ENCODE measurements at places on chromosomes 3 and 15.

GRCh38 chr3:180973543-180973942 is 16.0 kb downstream of the DNAJC19 start:
- no peak for DNase-seq

DNA sequence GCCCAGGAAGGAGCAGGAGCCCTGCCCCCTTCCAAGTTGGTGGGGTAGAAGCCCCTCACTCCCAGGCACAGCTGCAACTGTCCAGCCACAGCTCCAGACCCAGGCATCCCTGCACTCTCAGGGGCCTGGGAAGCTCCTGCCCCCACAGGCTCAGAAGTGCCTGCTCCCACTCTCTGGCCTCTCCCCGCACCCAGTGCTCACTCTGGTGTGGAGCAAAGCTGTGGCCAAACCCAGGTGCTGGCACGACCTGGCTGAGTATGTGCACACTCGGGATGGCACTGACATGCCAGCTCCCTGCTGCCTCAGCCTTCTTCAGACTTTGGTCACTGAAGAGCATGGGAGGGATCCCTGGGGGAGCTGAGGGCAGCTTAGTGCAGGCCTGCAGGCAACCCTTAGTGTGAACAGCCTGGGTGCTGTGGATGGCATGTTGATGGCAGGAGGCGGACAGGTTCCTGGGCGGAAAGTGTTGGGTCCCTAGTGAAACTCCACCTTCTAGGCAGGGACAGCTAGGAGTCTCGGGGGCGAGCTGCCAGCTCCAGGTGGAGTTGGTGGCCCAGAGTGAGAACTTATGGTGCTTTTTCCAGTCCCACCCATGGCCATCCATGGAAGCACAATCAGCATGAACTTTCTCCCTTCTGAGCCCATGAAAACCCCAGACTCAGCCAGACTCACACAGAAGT is 489.2 kb upstream of the ROBO2 start:
- DNase-seq = no peak

- DNase-seq = no peak
Observed at GRCh38 chr3:129769616-129770015, 123.9 kb downstream of the TMCC1 start.

DNA sequence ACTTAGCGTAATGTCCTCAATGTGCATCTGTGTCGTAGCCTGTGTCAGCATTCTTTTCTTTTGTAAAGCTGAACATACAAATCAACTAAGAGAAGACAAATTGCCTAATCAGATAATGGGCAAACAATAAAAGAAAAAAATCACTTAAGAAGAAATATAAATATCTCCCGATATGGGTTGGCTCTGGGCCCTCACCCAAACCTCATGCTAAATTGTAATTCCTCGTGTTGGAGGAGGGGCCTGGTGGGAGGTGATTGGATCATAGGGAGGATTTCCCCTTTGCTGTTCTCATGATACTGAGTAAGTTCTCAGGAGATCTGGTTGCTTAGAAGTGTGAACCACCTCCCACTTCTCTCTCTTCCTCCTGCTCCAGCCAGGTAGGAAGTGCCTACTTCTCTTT is 285.0 kb upstream of the LYSMD4 start:
- DNase-seq = no peak

DNA sequence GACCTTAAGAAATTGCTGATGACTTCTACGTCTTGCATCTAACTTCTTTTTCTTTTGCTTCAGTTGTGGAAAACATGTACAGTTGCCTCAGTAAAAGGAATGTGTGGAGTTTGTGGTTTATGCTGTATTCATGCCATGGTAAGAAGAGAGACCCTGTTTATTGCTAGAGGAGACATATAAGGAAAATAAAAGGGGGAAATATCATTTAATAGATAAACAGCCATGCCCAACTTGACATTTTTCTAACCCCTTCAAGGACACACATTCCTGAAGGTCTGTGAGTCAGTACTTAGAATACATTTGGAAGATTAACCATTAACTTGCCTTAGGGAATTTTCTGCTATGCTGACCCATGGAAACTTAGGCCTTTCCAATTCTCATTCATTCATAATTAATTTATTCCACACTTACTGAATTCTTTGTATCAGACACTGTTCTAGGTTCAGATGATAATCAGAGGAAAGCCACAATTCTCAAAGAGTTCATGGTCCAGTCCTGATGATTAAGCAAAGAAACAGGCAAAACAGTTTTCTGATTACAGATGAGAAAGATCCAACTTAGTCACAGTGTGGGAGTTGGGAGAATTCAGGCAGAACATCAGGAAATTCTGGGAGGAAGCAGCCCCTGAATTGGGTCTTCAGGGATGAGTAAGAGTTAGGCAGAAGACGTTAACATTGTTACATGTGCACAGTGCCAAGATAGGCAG is 329.8 kb upstream of the RASGRP1 start:
- DNase-seq = no peak

DNA sequence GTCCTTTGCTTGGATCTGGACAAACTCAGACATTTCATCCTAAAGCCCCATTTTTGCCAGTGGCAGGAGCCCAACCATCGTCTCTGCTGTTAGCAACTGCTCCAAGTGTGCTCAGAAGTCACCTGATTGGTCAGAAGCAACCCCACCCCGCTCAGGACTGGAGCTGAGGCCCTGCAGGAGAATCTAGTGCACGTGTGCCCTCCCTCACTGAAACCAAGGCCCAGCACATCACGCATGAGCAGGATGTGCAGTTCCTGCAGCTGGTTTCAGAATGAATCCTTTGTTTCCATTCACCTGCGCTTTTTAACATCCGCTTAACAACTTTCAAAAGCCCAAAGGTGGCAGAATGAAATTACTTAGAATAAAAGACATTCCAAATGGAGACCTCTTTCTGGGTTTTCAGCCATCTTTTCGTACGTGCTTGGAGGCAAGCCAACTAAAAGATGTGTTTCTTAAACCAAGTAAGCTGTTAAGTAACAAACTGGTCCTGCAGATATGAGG is 81.2 kb downstream of the SRGAP3 start:
- no peak for DNase-seq

- no peak for DNase-seq
Observed at GRCh38 chr3:6168256-6168655, 692.7 kb upstream of the GRM7 start.

- no peak for DNase-seq
Observed at GRCh38 chr15:27126449-27126848, 155.5 kb downstream of the GABRG3 start.

DNA sequence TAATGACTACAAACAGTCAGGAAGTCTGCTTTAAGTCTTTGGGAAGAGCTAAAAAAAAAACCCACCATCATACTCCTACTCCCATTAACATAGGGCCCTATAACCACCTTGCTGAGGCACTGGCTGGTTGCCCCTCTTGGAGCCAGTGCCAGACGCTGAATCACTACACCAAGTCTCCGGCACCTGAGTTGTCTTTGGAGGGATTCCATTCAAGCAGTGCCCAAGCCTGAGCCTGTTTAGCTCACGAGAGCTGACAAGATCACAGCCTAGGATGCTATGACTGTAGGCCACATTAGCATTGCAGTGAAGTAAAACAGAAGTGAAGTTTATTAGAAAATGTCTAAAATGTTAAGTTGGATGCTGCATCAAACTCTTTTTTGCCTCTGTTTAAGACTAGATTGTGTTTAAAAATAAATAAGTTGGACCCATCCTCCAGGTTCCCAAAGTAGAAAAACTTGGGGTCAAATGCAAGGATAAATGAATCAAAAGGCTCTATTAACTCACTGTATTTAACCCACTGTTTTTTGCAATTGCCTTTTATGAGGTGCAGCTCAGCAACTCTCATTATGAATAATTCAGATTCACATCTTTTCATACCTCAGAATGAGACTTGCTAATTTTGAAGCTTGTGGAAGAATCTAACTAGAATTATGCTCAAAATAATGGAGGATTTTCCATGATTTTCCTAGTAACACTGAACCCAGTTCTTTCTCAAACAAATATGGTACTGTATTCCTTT is 461.9 kb downstream of the FOXP1 start:
- DNase-seq = no peak

GRCh38 chr15:95210436-95210981 is 979.1 kb downstream of the MCTP2 start:
- DNase-seq = no peak

GRCh38 chr3:194178669-194179068 is 42.7 kb downstream of the HES1 start:
- no peak for DNase-seq

GRCh38 chr3:191136347-191136746 is 62.7 kb upstream of the OSTN start:
- DNase-seq = peak; percentile 16

GRCh38 chr3:107662124-107662507 is 139.4 kb downstream of the BBX start:
- DNase-seq = no peak

- DNase-seq = no peak
Observed at GRCh38 chr3:107756649-107757048, 233.9 kb downstream of the BBX start.

GRCh38 chr3:4139462-4140140 is 163.6 kb upstream of the SETMAR start:
- no peak for DNase-seq

- DNase-seq = peak; percentile 26
Observed at GRCh38 chr3:278300-279064, 81.9 kb downstream of the CHL1 start.

- no peak for DNase-seq
Observed at GRCh38 chr3:52247409-52248164, 2.0 kb downstream of the PPM1M start.

- DNase-seq = peak; percentile 78
Observed at GRCh38 chr15:99105514-99106341, 848 bp downstream of the SYNM start.

DNA sequence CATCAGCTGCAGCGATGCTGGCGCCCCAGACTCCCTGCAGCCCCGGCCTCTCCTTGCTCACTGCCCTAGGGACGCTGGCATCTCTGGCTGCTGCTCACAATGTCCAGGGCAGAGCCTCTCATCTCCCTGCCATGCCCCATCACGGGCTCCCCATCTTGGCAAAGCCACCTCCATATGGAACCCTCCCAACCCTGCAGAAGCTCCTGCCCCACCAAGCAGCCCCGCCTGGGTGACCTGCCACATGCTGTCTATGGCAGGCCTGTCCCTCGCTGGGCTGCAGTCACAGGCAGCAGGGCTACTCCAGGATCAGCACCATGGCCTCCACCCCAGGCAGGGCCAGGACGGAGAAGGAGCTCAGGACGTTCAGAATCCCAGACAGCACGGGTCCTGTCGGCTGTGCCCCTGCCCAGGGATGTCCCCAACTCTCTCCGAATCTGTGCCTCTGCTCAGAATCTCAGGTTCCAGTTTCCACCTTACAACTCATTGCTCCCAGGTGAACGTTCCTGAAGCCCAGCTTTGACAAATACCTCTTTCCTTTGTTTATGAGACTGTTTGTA is 58.4 kb downstream of the PLXNA1 start:
- DNase-seq = no peak

DNA sequence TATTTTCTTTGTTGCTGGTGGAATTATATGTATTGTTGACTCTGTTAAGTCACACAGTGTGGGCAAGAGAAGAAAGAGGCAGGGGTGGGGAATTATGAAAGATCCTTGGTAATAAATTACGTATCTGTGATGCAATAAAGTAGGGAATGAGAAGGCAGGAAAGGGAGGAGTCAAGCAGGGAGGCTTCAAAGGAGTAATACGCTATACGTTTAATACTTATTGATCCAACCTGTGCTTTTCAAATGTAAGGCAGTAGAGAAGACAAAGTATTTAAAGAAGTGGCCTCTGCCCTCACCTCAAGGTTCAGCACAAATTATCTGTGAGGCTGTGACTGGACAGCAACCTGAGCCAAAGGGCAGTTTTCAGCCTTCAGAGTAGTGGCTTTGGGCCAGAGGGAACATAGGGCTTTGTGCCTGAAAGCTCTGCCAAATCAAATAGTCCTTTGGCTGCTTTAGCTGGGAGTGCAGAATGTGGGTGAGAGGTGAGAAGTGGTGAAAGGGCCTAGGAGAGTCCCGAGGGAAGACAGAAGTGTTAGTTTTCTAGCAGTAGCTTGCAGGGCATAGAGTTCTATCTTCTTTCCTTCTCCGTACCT is 1.2 kb upstream of the PLIN1 start:
- no peak for DNase-seq

GRCh38 chr15:44137750-44138149 is 57.3 kb downstream of the FRMD5 start:
- DNase-seq = no peak

DNA sequence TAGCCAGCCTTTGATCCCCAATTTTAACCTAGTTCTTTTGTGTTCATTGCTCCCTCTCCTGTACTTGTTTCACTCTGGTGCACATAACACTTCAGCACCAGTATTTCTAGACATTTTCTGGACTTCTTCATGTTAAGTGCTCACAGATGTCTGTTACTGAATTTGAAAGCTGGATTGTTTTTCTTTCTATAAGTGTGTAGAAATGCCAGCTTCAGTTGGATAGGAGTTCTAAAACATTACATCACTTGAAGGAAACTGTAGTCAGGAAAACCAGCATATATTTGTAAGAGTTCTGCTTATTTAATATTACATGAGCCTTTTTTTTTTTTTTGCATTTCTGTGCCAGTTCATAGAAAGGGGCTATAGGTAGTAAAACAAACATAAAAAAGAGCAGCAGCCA is 21.6 kb downstream of the QTRT2 start:
- no peak for DNase-seq

GRCh38 chr15:78752492-78753358 is 58.5 kb downstream of the ADAMTS7 start:
- no peak for DNase-seq

GRCh38 chr15:88513195-88513594 is 33.3 kb downstream of the DET1 start:
- DNase-seq = no peak

- no peak for DNase-seq
Observed at GRCh38 chr15:67135494-67135893, 70.1 kb downstream of the SMAD3 start.

- DNase-seq = peak; percentile 64
Observed at GRCh38 chr3:45224824-45225464, 1.1 kb downstream of the TMEM158 start.

- DNase-seq = no peak
Observed at GRCh38 chr3:160477750-160478149, 28.2 kb upstream of the TRIM59 start.
